ENCODE measurements at places on chromosomes 7 and 10. TPM values are rescaled to one million over a fixed set of nuclear protein-coding genes. Genes with fewer than 3 reads are reported as not detected.

DNA sequence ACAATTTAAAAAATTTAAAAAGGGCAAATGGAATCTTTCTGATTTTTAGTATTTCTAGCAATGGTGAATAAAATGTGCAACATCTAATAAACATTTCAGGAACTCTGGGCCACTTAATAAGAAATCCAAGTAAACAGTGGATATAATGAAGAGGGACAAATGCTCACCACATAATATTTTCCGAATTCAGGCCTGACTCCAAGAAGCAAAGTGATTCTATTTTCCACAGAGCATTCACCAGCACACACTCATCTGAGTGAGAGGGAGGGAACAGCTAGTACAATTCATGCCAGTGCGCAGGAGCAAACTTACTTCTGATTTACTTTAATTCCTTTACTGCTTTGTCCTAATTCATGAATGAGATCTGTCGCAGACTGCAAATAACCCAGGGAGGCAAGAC lies 10.1 kb downstream of the NPVF start:
- no peak for DNase-seq

GRCh38 chr10:132961420-132961786 lies 19.0 kb upstream of the CFAP46 start:
- no peak for DNase-seq

DNA sequence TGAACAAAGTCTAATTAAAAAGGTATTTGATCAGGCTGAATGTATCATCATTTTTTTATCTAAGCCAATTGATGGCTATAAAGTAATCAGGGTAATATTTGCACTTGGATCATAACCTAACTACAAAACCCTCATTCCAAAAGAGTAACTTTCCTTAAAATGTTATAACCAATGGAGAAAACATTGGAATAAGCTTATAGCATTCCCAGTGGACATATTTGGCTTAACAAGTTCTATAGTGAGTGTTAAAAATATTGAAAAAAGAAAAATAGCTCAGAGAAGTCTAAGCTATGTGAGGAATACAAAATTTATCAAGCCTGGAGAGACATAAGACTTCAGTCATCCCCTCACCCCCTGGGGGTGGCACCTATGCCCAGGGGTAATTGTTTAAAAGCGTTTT lies 358.8 kb downstream of the LRRTM3 start:
- no peak for DNase-seq

- no peak for DNase-seq
Observed at GRCh38 chr7:107833684-107834106, 30.7 kb upstream of the SLC26A3 start.

DNA sequence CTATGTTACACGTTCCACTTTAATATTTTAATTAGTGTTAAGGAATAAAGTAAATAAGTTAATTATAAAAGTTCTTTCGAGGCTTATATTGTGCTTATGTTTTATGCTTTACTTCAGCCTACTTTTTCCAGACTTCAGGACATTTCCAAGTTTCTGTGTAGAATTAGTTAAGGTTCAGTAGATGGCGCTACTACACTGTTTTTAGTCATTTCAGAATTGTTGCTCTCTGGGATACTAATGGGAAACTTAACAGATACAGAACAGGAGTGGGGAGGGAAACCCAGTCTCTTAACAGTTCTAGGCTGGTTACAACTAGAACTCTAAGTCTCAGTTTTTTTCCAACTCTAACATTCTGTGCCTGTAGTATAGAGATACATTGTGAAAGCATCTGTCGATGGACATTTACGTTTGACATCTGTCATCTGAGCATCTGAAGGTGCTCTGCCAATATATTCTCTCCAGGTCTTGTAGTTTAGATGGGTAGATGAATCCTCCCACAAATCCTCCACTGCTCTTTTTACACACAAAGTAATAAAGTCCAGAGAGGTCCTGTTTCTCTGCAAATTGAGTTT lies 56.8 kb upstream of the FAM171A1 start:
- DNase-seq, result peak; percentile 68

- no peak for DNase-seq
Observed at GRCh38 chr7:82057476-82057875, 287.6 kb upstream of the HGF start.

- DNase-seq, result peak; percentile 84
Observed at GRCh38 chr7:93150200-93150835, 2.1 kb upstream of the SAMD9L start.

DNA sequence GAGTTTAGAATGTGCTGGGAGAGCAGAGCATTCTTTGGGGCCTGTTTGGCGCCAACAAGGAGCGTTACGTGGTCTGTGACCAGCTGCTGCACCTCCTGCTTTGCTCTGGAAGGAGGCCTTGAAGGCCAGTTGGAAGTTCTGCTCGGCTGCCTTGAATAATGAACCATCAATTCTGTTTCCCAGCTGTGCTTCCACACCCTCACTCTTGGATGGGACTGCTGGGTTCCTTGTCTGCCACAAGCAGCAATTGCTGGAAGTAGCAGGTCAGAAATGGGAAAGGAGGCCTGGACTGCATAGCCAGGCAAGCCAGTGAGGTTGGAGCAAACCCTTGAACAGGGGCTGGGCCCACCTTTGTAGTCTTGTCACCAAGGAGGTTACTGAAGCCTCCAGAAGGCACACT lies 86.6 kb upstream of the INSYN2A start:
- DNase-seq, result no peak

- DNase-seq, result peak; percentile 19
Observed at GRCh38 chr10:37434091-37434490, 308.7 kb downstream of the ANKRD30A start.

- no peak for DNase-seq
Observed at GRCh38 chr10:74439213-74439612, 288.2 kb downstream of the ADK start.

- DNase-seq, result no peak
Observed at GRCh38 chr7:103765901-103766300, 223.6 kb downstream of the RELN start.

DNA sequence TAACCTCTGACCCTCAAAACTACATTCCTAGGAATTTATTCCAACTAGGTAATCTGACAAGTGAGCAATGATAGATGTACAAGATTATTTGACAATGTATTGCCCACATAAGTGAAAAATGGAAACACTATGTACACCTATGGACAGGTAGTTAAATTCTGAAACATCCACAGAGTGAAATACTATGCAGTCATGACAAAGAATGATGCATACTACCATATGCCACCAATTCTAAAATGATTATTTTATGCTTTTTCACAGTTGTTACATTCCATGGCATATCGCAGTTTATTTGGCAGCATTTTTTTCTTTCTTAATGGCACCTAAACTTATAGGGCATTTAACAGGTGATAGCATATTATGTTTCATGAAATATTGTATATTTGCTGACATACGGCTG lies 20.1 kb upstream of the TNPO3 start:
- DNase-seq, result no peak

DNA sequence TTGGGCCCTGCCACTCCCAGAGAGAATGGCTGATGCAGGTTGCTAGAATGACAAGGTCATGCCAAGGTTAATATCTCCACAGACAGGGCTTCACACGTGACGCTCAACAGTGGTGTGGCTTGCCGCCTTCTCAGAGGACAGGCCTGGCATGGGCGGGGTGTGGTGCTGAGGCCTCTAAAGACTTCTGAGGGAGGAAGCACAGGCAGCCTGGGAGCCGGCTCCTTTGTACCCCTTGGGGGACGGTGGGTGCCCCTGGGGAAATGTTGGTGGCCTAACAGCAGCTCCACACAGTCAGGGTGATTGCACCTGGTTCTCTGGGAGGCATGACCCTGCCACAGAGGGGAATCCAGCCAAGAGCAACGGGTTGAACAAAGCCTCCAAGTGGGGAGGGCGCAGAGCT lies 115.1 kb downstream of the PKD1L1 start:
- no peak for DNase-seq

DNA sequence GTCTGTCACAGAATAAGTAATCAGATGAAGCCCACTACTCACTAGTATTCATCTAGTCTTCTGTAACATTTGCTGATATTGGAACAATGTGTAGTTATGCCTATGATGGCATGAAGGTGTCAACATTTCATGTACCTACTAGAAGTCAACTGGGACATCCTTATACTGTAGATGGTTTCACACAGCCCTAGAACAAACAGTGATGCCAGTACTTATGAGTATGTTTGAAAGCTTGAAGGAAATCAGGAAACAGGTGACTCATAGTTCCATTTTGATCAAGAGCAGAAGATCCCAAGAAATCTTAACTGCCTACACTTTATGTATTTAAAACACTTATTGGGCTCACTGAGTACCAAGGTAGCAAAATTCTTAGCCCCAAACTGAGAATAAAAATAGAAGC lies 1519.6 kb downstream of the REEP3 start:
- no peak for DNase-seq

- no peak for DNase-seq
Observed at GRCh38 chr7:127873715-127874636, 157.3 kb downstream of the LRRC4 start.

- DNase-seq, result no peak
Observed at GRCh38 chr7:101779267-101779666, 38.2 kb upstream of the CUX1 start.

DNA sequence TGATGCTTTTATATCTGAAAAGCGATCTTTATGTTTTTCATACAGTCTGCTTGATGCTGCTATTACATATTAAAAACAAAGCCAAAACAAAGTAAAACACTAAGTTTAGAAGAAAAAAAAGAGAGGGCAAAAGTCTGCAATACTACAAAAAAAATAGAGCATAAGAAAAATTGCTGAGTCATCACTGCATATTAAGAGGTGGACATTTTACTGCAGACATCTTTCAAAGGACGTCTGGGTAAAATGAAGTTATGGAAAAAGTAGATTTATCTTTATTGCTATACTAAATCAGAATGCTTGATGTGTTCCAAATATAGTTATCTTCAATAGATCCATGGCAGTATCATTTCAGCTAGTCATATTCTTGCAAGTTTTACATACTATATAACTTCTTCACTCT lies 172.0 kb downstream of the MAGI2 start:
- DNase-seq, result peak; percentile 36

- peak; percentile 52 for DNase-seq
Observed at GRCh38 chr10:96910488-96911395, 78.6 kb downstream of the LCOR start.

DNA sequence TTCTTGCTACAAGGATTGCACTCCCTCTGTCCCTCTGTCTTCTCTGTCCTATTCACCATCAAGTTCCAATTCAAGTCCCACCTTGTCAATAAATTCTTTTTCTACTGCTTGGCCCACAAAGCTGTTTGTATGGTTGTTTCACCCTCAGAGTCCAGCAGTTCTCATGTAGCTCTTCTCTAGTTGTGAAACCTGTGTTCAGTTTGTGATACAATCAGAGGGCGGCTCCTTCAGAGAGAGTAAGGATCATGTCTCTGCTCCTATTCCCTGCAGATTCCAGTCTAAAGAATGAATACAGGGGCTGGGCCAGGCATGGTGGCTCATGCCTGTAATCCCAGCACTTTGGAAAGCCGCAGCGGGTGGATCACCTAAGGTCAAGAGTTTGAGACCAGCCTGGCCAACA lies 126.6 kb upstream of the BET1 start:
- DNase-seq, result no peak

- no peak for DNase-seq
Observed at GRCh38 chr7:70154521-70155180, 556.4 kb downstream of the AUTS2 start.

- no peak for DNase-seq
Observed at GRCh38 chr10:123392182-123392963, 238.2 kb downstream of the BUB3 start.

DNA sequence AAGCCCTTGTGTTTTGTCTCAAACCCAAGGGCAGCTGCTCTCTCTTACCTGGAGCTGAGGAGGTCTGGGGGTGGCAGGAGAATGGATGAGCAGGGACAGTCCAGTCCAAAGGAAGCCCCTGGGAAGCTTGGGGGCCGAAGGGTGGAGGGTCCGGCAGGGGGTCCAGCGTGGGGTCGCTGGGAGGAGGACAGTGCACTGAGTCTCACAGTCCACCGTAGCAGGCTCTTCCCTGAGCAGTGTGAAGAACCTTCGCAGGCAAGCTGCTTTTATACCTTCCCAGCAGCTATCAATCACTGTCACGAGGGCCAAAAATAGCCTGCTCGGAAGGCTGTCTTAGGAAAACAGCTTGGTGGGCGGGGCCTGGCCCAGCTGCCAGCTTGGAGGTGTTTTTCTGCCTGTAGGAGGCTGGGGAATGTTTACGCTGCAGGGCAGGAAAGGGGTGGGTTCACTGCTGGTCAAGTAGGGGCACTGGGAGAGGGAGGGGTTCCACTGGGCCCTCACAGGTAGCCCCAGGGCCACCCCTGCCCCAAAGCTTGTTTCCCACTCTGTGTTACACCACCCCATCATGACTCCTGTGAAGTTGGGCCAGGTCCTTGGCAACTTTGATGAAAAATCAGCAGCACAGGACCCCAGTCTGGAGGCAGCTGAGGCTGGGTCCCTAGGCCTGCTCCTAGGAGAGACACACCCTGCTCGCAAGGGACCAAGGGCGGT lies at the start of gene DEPP1:
TSS of gene DEPP1 (minus strand) at position 240 of the 711 bp plus-strand sequence. CDS start 779 bp downstream, outside the sequence.
- peak; percentile 88 for DNase-seq

- no peak for DNase-seq
Observed at GRCh38 chr10:3357737-3358136, 185.2 kb upstream of the PITRM1 start.

GRCh38 chr7:117230276-117231046 lies 92.4 kb downstream of the WNT2 start:
- DNase-seq, result peak; percentile 74

GRCh38 chr7:9241826-9242225 lies 808.4 kb downstream of the NXPH1 start:
- no peak for DNase-seq

DNA sequence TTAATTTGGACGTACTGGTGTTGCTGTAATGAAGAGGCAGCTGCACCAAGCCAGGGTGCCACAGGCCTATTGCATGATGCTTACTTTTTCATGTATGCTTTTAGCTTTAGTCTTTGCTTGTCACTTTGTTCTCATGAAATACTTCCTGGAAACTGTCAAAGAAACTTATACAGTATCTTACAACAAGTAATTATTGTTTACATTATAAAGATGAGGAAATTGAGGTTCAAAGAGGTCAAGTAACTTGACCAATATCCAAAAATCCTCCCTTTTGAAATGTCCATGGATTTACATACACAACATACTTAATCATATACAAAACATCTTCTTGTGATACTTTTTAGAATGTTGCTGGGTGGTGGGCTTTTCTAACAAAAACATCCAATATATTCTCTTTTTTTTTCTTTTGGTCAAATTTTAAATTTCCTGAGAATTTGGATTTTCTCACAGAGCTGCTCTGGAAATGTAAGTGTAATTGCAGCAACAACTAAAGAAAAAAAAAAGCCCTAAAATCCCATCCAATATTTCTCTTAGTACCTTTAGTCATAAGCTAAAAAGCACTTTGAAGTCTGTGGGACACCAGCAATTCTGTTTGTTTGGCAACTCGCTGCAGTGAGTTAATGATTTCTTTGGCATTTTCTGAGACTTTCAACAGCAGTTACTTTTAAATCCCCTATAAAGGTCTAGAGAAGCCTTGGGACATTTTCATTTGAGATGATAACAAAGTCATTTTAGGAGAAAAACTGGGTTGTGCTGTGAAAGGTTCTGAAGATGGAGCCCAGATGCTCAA lies 500.6 kb upstream of the IGFBP3 start:
- DNase-seq, result no peak

Gene NOS3
- total RNA-seq, result 0.32 TPM

Gene DPCD
- total RNA-seq, result 29.2 TPM

Gene SORCS1
- not detected for total RNA-seq

Gene PCLO
- not detected for total RNA-seq

Gene INHBA
- total RNA-seq, result 5.5 TPM

Gene MRC1
- total RNA-seq, result not detected

Gene NEUROG3
- total RNA-seq, result not detected

Gene ASL
- 66.1 TPM for total RNA-seq

Gene ATXN7L1
- total RNA-seq, result 3.7 TPM

Data from GM23248 (cell line).